ENCODE measurements at places on chromosomes 5 and 9. TPM values are rescaled to one million over a fixed set of nuclear protein-coding genes. Genes with fewer than 3 reads are reported as not detected.

GRCh38 chr5:136446565-136446964 lies 81.2 kb upstream of the TRPC7 start:
- DNase-seq: no peak

GRCh38 chr9:30534896-30535295 lies 1849.5 kb upstream of the ACO1 start:
- no peak for DNase-seq

- no peak for DNase-seq
Observed at GRCh38 chr9:84278130-84278529, 62.4 kb downstream of the SLC28A3 start.

GRCh38 chr9:21672761-21673160 lies 129.7 kb upstream of the MTAP start:
- no peak for DNase-seq

DNA sequence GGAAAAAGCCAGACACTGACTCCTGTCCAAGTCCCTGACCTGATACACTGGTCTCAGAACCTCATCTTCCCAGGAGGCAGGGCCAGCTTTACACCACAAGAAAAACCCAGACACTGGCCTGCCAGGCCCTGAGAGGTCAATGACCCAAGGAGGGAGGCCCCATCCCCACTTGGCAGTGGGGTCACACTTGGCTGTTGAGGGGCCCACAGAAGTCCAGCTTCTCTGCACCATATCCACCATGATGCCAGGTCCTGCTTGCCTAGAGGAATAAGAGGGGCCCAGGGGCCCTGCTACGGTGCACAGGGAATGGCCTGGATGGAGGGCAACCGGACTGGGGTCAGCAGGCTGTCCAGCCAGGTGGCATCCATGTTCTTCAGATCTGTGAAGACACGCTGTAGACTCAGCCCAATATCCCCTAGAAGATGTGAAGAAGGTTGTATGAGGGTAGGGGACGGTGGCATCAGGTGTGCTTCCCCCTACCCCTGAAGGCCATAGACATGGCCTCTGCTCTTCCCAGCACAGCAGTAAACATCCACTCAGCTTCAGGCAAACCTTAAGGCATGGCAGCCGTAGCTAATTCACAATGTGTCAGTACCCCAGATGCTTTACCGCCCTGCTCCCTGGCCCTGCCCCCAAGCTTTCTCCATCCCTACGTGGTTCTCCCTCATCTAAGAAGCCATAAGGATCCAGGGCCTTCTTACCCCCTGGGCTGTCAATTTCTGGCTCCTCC lies 6.7 kb downstream of the IRF1 start:
- DNase-seq: no peak

PDCD1LG2 gene
- 1.2 TPM for total RNA-seq

- no peak for DNase-seq
Observed at GRCh38 chr5:68544648-68545552, 329.3 kb downstream of the PIK3R1 start.

- no peak for DNase-seq
Observed at GRCh38 chr5:27038476-27038875, at the start of gene CDH9. Gene CDH9 (minus strand): TSS chr5:27038586. CDS start chr5:26988333, 50,253 bp downstream.

GRCh38 chr5:181164076-181164952 lies 16.9 kb downstream of the OR2V2 start:
- no peak for DNase-seq

PLPP7 gene
- total RNA-seq: 11.8 TPM

PCDHGA10 gene
- total RNA-seq: 10.6 TPM

GRCh38 chr9:81522716-81523551 lies 166.4 kb downstream of the TLE1 start:
- no peak for DNase-seq

DNA sequence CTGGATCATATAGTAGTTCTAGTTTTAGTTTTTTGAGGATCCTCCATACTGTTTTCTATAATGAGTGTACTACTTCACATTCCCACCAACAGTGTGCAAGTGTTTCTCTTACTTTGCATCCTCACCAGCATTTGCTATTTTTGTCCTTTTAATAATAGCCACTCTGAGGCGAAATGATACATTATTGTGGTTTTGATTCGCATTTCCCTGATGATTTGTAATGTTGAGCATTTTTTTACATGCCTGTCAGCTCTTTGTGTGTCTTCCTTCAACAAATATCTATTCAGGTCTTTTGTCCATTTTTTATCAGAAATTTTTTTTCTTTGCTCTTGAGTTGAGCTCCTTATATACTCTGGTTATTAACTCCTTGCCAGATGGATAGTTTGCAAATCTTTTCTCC lies 114.0 kb downstream of the ADAMTSL1 start:
- no peak for DNase-seq

DMRTA1 gene
- 0.25 TPM for total RNA-seq

LMBRD2 gene
- 5.6 TPM for total RNA-seq

GRCh38 chr5:89668821-89669220 lies 740.7 kb downstream of the CETN3 start:
- no peak for DNase-seq

DNA sequence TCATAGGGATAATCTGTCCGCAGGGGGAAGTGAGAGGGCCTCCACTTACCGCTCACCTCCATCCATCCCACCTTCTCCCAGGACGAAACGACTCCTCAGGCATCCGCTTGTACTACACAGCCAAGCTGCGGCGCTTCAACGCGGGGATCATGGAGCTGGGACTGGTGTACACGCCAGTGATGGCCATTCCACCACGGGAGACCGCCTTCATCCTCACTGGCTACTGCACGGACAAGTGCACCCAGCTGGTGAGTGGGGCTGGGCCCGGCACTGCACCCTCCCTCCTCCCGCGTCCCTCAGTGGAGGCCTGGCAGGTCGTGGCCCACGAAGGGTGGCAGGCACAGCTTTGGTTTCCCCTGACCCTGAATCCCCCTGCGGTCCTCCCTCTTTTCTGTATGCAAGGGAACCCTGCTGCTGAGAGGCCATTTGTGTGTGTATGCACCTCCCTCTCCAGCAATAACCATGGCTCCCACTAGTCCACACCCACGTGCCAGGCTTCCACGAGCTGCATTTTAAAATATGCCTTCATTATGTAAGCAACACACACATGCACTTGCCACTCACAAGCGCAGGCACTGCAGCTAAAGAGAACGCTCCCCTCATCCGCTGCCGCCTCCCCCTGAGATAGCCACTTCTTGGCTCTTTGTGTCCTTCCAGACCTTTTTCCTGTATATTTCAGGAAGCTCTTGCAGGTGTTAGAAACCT lies 11.8 kb downstream of the DBH start:
- no peak for DNase-seq

EDIL3 gene
- 15.2 TPM for total RNA-seq

GRCh38 chr5:97242341-97242740 lies 59.3 kb upstream of the RIOK2 start:
- DNase-seq: no peak

DNA sequence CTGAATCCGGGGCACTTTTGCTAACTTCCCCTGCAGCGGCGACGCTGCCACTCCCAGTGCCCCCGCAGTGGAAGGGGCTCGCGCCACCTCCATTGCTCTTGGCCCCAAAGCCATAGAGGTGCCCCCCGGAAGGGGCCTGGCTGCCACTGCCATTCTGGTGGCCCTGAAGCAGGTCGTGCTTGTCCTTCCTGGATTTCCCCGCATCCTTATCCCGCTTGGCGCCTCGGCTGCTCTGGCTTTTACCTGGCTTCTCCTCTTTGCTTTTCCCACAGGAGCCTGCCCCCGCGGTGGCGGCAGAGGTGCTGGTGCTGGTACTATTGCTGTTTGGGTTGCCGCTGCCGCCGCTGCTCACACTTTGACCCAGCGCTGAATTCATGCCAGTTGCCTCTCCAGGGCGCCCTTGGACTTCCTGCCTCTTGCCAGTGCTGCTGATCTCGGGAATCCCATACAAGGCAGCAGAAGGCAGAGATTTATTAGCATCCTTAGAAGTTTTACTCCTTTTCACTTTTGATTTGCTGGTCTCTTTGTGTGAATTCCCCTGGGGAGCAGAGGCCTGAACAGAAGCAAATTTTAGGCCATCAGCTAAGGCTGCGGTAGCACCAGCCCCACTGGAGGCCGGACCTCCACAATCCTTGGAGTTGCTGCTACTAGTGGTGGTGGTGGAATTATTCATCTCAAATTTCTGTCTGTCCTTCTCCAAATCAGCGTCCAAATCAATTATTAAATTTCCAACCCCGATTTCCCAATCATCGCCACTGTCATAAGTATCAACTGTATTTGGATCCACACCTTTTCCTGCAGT lies 2.1 kb downstream of the ZNF608 start:
- no peak for DNase-seq

TMEM232 gene
- total RNA-seq: 4.2 TPM

DNA sequence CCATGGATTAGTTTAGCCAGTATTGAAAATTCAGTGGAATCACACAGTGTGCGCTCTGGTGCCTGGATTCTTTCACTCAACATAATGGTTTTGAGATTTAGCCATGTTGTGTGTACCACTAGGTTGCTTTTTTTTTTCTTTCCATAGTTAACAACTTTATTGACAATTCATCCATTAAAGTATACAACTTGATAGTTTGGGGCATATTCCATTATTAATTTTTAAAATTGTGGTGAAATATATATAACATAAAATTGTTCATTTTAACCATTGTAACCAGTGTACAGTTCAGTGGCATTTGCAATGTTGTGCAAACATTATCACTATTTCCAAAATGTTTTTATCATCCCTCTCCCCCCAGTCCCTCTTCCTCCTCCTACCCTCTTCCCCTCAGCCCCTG lies 35.2 kb downstream of the ANKRD33B start:
- no peak for DNase-seq

DNA sequence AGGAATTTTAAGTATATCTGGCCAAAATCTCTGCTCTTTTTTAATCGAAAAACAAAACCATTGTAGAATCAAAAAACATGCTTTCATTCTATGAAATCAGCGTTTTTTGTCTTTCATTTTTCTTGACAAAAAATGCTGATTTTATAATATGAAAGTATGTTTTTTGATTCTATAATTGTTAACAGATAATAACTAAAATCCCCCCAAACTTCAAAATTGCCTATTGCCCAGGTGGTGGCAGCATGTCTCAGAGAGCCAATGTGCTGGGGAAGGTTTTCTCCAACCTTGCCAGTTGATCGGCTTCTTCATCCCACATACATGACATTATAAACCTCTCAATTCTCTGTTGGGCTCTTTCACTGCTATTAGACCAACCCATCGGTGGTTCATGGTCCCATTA lies 5.1 kb upstream of the SMIM15 start:
- DNase-seq: no peak

DNA sequence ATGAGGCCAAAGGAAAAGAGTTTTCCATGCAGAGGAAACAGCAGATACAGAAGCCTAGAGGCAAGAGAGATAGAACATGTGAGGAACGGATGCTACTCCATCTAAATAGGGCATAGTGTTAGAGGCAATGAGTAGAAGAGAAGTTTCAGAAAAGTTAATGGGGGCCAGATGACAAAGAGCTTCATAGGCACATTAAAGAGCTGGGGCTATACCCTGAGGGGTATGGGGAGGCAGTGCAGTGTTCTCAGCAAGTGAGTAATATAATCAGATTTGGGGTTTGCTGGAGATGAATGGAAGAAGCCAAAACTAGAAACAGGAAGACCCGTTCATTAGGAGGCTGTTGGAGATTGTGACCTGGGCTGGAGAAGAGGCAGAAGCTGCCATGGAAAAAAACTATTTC lies 87.2 kb downstream of the GLIS3 start:
- DNase-seq: no peak

- DNase-seq: no peak
Observed at GRCh38 chr5:53246042-53246836, 136.7 kb upstream of the MOCS2 start.

DNA sequence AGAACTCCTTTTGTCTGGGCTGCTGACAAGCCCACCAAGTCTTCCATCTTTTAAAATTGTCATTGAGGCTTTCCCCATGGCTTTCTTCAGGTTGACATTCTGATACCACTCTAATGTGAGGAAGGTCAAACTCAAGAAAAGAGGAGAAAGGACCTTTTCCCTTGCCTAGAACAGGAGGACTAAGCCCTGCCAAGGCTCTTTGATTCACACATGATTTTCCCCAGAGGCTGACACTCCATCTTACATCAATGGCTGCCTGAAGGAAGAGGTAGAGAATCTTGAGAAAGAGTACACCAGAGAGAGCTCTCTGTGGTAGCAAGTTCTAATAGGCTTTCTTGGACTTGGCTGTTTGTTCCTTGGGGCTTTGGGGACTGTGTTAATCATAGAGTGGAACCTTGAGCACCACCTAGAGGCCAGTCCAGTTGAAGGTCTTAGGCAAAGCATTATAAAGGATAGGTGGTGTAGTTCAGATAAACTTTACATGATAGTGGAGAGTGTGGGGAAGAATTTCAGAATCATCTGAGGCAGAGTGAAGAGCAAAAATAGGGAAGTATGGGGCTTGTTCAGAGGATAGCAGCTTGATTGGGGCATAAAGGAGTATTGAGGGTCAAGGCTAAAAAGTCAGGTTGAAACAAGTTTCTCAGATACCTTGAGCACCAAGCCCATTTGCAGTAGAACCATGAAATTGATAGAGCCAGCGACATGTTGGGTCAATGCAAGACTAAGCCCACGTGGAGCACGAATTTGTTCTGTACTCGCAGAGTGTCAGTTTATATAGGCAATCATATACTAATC lies 36.7 kb downstream of the NDFIP1 start:
- DNase-seq: no peak
